Pons (tissue), 1 donor: ENCODE measurements at places on chromosomes 6 and 20.

DNA sequence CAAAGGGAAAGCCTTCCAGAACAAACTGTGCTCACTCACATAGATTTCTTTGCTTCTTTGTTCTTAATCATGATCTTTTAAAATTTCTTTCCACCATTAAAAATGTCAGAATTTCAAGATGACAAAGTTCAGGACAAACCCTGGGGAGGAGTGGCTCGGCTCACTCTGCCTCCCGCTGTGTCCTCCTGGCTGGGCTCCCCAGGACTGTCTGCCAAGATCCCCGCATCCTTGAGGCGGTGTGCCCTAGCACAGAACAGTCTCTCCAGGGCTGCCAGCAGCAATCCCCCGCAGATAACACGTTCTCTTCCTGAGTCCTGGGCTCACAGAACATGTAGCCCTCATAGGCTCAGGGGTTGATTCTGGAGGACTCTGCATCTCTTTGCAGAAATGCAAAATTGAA lies 98.4 kb upstream of the KCNG1 start:
- no peak for DNase-seq

DNA sequence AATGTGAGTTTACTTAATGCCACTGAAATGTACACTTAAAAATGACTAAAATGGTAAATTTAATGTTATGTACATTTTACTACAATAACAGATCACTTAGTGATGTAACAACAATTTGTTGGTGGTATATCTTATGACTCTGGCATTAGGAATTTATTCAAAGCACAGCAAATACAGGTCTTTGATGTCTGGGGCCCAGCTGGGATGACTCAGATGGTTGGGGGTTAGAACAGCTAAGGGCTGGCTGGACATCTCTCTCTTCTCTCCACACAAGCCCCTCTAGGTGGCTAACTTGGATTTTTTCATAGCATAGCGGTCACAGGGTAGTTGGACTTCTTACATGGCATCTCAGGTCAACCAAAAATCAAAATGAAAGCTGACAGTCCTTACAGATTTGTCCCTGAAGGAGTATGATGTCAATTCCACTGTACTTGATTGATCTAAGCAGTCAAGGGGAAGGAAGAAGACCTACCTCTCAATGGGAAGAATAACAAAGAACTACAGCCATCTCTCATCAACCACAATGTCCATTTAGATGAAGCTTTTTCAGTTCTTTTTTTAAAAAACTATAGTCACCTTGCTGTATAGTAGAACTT lies 37.5 kb upstream of the LCA5 start:
- DNase-seq, result no peak

- no peak for DNase-seq
Measured at GRCh38 chr20:17761604-17762003, 61.8 kb downstream of the BANF2 start.

DNA sequence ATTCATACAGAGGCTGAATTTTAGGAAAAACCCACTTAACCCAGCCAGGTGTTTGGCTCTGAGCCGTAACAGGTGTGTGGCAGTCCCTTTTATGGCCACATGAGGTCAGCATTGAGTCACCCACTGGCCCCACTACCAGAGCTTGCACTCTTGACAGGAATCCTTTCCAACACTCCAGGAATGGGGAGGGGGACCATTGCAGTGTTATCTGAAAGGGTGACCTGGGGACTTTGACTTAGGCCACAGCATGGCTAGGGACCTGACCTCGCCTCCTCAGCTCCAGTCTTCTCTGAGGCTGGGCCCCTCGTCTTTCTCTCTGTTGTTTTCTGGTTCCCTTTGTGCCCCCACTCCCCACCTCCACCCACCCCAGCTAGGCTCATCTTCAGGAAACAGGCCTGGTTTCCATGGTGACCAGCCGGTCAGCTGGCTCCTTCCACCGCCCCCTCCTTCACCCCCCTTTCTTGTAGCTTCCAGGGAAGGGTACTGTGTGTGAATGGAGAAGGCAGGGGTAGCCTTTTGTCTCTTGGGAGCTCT lies 2.1 kb upstream of the TMEM151B start:
- peak; percentile 54 for DNase-seq

GRCh38 chr20:9689041-9689440 lies 149.8 kb downstream of the PAK5 start:
- DNase-seq, result no peak

DNA sequence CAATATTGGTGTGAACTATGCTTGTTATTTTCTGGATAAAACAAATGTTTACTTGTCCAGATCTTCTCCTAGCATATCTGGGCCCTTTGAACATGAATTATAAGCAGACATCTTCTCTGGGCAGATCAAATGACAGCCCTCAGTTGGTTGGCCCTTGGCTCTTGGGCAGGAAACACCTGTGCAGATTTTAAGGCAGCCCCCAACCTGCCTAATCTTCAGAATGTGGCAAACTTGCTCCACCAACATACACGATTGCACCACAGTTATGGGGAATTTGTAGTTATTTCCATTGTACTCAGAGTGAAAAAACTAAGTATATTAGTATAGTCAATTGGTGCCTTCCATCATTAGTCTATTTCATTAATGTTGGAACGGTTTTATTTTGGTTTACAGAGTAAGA lies 94.9 kb upstream of the KCNK16 start:
- DNase-seq, result no peak

- DNase-seq, result no peak
Measured at GRCh38 chr6:1820714-1821113, 211.0 kb downstream of the FOXC1 start.

- DNase-seq, result no peak
Measured at GRCh38 chr6:14353798-14354197, 236.2 kb downstream of the CD83 start.

GRCh38 chr6:89289710-89290109 lies 25.4 kb downstream of the GABRR2 start:
- DNase-seq, result no peak

DNA sequence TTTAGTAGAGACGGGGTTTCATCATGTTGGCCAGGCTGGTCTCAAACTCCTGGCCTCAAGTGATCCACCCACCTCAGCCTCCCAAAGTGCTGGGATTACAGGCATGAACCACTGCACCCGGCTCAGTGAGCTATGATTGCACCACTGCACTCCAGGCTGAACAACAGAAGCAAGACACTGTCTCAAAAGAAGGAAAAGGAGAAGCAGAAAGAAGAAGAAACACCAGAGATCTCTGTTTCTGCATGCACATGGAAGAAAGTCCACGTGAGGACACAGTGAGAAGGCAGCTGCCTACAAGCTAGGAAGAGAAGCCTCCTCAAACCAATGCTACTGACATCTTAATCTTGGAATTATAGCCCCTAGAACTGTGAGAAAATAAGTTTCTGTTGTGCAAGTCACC lies 16.0 kb downstream of the ECT2L start:
- peak; percentile 33 for DNase-seq

- no peak for DNase-seq
Measured at GRCh38 chr6:63573076-63573898, 1.0 kb downstream of the LOC128125822 start.

GRCh38 chr6:108168501-108169463 lies 3.0 kb downstream of the NR2E1 start:
- no peak for DNase-seq

- no peak for DNase-seq
Measured at GRCh38 chr20:41225091-41225490, 87.7 kb downstream of the PLCG1 start.

DNA sequence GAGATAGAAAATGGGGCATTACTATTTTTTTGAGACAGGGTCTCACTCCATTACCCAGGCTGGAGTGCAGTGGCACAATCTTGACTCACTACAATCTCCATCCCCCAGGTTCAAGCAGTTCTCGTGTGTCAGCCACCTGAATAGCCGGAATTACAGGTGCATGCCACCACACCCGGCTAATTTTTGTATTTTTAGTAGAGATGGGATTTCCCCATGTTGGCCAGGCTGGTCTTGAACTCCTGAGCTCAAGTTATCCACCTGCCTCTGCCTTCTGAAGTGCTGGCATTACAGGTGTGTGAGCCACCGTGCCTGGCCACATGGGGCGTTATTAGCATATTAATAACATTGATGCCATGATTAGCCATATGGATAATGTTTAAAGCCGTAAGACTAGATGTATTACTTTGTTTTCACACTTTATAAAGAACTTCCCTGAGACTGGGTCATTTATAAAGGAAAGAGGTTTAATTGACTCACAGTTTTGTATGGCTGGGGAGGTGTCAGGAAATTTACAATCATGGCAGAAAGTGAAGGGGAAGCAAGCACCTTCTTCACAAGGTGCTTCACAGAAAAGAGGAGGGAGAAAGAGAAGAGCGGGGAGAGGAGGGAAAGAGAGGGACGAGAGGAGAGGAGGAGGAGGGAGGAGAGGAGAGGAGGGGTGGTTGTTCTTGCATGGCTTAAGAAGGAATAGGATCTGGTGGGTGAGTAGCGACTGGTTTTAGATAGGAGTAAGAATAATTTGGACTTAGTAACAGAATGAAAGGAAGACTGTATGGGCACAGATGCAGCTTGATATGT lies 51.9 kb downstream of the MYO6 start:
- DNase-seq, result no peak
